ENCODE measurements at places on chromosomes 12 and 14.

GRCh38 chr14:101007765-101008164, 104.2 kb upstream of the RTL1 start:
- no peak for DNase-seq

DNA sequence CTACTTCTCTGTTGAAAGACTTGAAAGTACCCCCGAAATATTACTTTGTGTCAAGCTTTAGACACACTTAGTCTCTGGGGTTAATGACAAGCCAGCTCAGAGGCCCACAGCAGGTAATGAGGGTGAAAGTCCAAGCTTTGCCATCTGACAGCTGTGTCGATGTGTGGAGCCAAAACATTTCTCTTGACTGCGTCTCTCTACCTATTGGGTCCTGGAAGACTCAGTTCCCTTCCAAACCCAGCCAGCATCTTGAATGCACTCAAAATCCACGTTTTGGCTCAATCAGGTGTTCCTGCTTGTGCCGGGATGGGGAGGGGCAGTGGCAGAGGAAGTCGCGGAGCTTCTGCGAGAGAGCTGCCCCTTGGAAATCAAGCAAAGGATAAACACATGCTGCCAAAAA, 3.2 kb downstream of the PLXNC1 start:
- DNase-seq, result no peak

DNA sequence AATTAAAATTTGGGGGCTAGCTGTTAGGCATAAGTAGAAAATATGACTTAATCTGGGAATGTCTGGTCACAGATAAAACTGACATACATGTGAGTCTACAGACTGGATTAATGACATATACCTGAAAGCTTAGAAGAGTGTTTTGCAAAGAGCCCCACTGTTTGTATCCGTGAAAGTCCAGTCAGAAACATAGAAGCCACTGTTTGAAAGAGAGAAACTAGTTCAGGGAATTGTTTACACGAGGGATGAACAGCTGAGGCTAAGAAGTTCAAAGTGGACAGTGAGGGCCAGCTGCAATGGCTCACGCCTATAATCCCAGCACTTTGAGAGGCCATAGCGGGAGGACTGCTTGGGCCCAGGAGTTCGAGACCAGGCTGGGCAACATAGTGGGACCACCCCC, 36.2 kb upstream of the SGPP1 start:
- no peak for DNase-seq

DNA sequence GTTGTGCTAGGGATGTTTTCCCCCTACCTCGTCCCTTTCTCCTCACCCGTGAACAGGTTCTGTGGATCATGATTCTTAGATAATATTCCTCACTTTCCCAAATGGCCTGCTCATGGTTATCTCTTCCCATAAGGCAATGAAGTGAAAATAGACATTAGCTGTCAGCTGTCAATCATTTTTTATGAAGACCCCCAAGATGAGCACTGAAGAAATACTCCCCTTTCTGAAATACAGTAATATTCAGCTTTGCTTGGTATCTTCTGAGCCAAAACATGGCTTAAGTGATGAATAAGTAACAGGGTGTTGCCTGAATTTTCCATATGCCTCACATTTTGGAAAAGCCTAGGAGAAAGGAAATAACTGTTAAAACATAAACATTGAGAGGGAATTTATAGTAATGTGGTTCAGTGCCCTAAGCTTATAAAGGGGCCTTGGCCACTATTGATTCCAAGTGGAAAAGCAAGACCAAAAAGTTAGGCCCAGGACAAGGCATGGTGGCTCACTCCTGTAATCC, 70.7 kb upstream of the NAP1L1 start:
- no peak for DNase-seq

DNA sequence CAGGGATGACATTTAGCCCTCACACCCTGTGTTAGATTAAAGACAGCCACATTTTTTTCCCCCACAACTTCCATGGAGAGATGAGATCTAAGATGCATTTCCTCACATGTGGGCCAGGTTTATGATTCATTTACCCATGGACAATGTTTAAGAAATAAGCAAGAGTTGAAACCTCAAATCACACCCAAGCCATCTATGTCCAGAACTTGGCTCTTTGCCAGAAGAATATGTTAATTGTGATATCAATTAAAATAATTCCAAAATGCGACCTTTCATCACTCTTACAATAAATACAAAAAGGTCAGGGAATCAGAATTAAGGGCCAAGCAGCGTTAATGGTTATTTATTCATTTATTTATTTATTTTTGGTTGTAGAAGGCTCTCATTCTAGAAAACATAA, 1376.9 kb upstream of the TMEM132C start:
- no peak for DNase-seq

DNA sequence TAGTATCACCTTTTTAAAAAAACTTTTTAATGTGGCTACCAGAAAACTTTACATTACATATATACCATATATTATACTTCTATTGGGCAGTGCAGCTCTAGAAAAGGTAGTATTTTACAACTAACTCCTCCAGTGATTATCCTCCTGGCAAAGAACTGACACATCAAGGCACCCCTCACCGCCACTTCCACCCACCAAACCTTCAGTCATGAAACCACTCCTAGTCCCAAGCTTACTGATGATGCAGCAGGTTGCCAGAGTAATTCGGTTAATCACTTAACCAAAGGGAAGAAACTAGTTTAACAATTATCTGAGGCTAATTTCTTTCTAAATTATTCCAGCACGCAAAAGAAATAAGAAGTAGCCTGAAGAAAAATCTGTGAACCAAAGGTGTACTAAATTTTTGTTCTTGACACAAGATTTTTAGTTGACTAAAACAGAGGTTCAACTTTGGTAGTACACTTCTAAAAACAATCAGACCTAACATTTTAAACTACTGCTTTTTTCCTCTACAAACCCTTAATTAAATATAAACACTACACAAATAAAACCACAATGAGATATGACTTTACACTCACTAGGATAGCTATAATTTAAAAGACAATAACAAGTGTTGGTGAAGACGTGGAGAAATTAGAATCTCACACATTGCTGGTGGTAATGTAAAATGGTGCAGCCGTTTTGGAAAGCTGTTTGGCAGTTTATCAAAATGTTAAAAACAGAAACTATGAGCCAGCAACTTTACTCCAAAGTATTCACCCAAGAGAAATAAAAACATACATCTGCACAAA, 16.7 kb downstream of the SPPL3 start:
- DNase-seq, result peak; percentile 8

DNA sequence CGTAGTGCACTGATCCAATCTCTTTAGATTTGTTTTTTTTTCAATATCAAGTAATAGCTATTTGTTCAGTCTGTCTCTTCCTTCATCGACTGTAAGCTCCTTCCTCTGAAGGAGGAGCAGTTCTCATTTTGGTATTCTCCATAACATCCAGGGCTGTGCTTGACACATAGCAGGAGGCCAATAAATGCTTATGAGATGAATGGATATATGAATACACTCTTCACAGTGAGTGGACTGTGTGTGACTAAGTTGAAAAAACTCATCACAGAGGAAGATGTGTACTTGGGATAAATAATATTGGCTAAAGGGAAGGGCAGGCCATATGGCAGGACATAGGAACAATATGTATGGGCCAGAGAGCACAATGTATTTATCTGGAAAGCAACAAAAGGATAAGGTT, 205.3 kb upstream of the PRICKLE1 start:
- no peak for DNase-seq

GRCh38 chr14:99138999-99139865, 132.8 kb downstream of the BCL11B start:
- no peak for DNase-seq

DNA sequence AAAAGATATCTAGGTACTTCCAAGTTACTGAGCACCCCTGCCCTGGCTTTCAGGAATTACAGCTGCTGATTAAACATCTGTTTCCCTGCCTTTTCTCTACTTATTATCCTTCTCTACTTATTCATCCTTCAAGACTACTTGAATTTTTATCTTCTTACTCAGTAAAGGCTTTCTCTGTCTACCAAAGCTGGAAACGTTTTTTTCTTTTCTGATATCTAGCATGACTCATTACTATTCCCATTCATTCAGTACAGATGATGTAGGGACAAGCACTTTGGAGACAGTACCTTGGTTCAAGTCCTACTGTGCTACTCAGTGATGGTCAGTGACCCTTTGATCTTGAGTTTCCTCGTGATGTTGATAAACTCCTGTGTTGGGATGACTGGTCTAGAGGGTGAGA, 848.7 kb downstream of the NRXN3 start:
- DNase-seq, result no peak

GRCh38 chr12:58764100-58764953, 156.0 kb downstream of the LRIG3 start:
- no peak for DNase-seq

DNA sequence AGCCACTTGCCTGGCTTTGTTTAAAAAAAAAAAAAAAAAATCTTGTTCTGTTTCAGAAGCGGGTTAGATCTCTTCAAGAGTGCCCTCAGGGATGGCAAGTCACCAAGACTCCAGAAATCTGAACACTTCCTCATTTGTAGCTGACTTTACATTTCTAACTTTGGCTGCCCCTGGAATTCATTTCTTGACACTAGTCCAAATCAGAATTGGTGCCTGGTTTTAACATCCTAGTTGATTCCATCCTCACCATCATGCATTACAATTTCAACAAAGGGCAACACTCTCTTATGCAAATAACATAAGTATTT, 295.5 kb downstream of the RMST start:
- no peak for DNase-seq

DNA sequence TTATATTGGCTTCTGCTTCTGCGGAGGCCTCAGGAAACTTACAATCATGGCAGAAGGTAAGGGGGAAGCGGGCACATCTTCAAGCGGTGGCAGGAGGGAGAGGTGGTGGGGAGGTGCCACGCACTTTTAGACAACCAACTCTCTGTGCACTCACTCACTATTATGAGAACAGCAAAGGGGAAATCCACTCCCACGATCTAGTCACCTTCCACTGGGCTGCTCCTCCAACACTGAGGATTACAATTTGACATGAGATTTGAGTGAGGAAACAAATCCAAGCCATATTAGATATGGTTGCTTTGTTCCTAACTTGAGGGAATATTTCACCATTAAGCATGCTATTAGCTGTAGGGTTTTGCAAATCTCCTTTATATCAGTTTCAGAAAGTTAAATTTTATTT, 80.3 kb downstream of the UNC79 start:
- no peak for DNase-seq

GRCh38 chr14:89827265-89827664, 127.3 kb downstream of the EFCAB11 start:
- no peak for DNase-seq

- DNase-seq, result no peak
Observed at GRCh38 chr14:24846261-24846660, 203.7 kb downstream of the STXBP6 start.

DNA sequence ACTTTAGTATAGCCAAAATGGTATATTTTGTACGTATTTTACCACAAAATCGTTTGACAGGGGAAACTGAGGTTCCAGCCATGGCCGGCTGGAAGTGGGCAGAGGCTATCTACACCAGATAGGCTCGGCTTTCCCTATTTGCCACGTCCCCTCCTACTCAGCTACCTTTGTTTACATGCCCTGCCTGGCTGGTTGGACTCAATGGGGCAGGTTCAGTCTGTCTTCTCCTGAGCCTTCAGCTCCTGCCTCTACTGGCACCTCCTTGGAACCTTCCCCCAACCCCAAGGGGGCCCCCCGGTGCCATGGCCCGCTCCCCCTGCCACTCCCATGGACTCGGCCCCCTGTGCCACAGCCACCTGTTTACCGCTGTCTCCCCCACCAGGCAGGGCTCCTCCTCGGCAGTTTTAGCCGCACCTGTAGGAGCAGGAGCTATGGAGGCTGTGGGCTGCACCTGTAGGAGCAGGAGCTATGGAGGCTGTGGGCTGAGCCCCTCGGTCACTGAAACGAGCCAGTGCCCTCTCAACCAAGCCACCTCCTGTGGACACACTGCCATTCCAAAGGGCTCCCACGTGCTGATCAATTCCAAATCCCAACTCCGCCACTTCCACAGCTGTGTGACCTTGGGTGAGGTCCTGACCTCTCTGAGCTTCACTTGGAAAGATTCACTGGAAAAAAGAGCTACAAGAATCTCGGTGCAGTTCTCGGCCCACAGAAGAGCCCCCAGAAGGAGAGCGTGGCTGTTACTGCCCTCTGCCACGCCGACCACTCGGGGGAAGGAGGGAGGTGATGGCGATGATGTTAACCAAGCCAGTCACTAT, 62.2 kb downstream of the NCOR2 start:
- no peak for DNase-seq

DNA sequence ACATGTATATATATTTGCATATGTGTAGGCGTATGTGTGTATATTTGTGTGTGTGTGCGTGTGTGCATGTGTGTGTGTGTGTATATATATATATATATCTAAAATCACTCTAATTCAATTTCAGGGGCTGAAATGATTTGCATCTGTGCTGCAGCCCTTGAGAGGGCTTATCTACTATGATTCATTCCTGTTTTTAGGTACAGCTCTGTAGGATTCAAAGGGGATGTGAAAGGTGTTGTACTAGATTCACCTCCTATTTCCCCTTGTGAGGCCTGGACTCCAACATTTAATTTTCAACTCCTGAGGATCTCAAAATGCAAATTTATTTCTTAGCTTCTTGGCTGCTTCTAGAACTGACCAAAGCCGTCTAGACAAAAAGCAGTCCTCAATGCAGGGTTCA, 11.1 kb downstream of the ERP27 start:
- DNase-seq, result no peak

GRCh38 chr12:91777268-91777992, 368.2 kb downstream of the BTG1 start:
- no peak for DNase-seq

DNA sequence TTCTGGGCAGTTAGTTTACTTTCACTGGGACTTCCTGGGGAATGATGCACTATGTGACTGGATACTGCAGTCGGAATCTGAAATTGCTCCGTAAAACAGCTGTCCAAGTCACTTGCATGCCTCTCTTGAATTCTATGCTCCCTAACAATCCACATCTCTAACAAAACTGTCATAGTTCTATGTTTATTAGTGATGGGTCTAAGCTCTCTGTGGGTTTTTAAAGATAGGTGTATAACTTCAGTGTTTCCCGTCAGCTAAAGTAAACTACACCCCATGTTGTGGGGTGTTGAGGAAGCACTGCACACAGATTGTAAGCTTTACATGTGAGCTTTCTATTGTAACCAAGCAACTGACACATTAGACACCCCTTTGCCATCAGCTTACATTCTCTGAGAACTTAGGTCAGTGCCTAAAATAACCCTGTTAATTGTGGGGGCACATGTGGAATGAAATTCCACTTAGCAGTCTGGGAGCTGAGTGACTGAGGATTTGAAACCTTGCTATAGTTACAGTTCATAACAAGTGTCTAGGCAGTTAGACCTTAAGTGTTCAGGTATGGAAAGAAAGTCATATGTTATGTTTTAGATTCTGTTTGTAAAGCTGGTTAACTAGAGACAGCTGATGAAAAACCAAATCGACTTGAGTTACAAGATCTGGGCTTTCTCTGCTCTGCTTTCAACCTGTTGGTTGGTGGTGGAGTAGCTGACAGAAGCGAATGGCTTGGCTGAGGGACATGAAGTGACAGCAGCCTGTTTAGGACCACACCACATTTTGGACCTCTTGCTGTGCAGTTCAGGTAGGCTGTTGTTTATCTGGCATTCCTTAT, 165.7 kb downstream of the AKAP6 start:
- DNase-seq, result no peak

GRCh38 chr12:26133521-26133920, 8.7 kb upstream of the BHLHE41 start:
- DNase-seq, result no peak

GRCh38 chr12:59119676-59120075, 199.4 kb upstream of the LRIG3 start:
- no peak for DNase-seq

- no peak for DNase-seq
Observed at GRCh38 chr12:6963791-6964413, 6.6 kb downstream of the PHB2 start.

- DNase-seq, result no peak
Observed at GRCh38 chr14:88765130-88765529, 27.6 kb downstream of the EML5 start.

All from stimulated activated CD4-positive, alpha-beta T cell treated with anti-CD3 and anti-CD28 coated beads, Interleukin-2, amount 100 ng/mL, for 4 hours (primary cell).